HCT116 (cell line): ENCODE measurements at places on chromosomes 7 and 10. TPM values are rescaled to one million over a fixed set of nuclear protein-coding genes. Genes with fewer than 3 reads are reported as not detected.

DNA sequence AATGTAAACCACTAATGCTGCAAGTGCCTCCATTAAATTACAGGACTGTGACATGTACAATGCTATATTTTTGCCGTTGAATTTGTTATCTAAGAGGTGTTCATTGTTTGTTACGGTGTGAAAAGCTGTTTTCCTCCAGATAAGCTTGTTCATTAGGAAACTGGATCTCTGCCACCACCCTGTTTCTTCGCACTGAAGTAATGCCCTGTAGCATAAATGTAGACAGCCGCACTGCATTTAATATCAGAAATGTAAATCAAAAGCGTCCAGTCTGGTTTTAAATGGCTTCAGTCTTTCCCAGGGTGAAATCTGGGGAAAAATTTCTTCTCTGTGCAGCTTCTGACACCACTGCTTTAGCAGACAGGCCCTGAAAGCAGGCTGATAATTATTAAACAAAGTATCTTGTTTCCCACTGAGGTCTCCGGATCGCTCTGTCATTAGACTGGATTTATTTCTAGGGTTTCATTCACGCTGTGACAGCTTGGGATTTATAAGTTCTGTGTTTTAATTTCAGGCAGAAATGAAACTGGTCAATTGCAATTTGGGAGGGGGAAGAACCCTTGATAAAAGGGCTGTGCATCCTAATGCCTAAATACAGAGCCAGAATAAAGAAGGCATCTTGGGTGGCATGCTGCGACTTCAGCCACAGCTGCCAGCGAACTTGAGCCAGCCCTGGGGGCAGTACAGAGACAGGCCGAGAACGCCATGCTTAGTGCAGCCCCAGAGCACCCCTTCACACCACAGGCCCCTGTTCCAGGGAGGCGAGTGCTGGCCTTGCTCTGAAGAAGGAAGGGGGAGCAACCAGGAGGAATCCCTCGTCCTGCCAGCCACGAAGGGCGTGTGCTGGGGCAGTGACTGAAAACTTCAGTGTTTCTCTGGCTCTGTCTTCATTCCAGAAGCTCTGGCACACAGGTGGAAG lies 547.7 kb upstream of the GALNT17 start:
- DNase-seq: no peak

DNA sequence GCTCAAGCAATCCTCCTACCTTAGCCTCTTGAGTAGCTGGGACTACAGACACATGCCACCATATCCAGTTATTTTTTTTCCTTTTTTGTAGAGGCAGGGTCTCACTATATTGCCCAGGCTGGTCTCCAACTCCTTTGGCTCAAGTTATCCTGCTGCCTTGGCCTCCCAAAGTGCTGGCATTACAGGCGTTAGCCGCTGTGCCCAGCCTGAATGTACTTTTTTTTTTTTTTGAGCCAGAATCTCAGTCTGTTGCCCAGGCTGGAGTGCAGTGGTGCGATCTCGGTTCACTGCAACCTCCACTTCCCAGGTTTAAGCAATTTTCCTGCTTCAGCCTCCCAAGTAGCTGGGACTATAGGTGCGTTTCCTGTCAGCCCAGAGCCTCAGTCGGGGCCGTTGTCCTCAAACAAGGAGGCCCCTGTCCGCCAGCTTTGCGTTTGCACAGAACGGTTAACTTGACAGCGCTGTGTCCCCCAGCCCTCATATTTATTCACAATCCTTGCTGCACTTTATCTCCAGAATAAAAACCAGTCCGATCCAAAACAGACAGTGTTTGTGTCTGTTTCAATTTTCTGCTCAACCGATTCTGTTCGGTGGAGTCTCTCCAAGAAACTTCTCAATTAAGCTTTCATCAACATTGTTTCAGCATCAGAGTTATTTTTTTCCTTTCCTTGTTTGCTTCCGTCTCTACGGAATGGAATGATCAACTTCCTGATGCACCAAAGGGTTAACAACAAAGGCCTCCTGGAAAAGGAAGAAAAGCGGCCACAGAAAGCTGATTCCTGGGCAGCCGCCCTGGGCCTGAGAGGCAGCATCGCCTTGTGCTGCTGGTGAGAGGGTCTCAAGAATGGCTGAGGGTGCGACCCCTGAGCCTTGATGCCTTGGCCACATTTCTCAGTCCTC lies 64.5 kb downstream of the PDIA4 start:
- DNase-seq: no peak

- no peak for DNase-seq
Measured at GRCh38 chr7:5041047-5041446, 4.6 kb upstream of the RBAK start.

DNA sequence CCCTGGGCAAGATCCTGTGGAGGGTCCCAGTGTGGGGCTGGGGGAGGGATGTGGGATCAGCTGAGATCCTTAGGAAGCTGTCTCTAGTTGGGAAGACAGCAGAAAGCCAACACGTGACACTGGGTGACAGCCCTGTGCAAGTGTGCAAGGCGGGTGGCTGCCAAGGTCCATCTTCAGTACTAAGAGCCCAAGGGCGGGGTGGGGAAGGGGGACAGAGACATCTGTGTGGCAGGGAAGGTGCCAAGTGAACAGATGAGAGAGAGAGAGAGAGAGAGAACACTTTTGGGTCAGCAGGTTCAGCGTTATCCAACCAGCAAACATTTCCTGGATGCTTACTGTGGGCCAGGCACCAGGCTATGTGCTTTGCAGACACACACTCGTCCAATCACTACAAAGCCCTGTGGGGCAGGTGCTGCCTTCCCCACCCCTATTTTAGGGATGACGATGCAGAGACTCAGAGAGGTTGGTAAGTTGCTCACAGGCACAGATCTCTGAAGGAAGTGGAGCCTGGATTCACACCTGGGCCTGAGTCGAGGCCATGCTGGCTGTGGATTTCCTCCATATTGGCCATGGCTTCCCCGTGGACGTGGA lies 135.7 kb downstream of the GRK5 start:
- no peak for DNase-seq

DNA sequence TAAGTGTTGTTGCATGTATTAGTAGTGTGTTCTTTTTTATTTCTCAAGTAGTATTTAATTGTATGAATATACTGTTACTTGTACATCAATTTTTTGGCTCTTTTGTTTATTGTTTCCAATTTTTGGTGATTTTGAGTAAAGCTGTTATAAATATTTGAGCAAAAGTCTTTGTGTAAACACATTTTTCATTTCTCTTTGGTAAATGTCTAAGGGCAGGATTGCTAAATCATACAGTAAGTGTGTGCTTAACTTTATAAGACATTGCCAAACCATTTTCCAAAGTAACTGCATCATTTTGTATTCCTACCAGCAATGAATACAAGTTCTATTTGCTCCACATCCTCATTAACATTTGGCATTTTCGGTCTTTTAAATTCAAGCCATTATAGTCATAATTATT lies 92.8 kb downstream of the ICA1 start:
- DNase-seq: no peak

GRCh38 chr10:21030091-21030490 lies 133.0 kb upstream of the NEBL start:
- DNase-seq: no peak

GRCh38 chr10:103849212-103849877 lies 6.0 kb downstream of the SH3PXD2A start:
- no peak for DNase-seq

DNA sequence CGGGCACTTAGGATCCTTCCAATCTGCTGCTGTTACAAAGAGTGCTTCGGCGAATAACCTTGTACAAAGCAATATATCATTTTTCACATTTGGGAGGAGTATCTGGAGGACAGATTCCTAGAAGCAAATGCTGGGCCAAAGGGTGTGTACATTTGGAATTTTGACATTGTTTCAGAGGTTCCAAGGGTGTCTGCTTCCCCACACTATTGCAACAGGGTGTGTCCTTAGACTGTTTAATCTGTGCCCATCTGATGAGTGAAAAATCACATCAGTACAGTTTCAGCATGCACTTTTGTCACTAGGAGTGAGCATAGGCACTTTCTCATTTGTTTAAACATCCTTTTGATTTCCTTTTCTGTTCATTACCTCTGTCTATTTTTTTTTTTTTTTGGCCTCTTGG lies 8.6 kb upstream of the ELFN1 start:
- DNase-seq: no peak

GRCh38 chr10:29026802-29027580 lies 261.9 kb upstream of the LYZL1 start:
- DNase-seq: no peak

DNA sequence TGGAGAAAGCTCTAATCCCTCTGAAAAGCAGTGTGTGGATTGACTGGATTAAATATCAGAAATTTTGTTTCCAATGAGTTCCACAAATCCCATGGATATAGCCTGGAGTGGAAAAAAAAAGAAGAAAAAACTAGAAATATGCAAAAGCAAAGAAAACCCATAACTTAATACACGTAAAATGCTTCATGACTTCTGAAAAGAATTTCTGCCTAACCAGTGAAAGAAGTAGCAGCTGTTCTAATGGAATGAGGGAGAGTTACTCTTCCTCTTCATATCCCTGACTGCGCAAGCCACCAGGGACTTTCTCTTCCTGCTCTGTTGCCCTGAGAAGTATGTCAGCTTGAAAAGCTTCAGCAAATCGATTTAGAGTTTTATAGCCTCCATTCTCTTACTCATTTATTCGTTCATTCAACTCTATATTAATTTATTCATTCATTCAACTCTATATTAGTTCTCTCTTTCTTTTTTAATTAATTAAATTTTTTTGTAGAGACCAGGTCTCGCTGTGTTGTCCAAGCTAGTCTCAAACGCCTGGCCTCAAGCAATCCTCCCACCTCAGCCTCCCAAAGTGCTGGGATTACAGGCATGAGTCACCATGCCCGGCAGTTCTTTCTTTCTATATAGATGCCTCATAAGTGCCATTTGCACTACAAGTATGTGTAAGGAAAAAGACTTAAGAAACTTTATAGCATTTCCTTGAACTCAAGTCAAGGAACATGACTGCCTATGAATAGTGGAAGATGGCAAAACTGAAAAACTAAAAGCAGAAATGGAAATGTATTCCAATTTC lies 447.3 kb upstream of the NRP1 start:
- no peak for DNase-seq

- no peak for DNase-seq
Measured at GRCh38 chr10:124830445-124830844, 28.8 kb downstream of the ABRAXAS2 start.

GRCh38 chr7:13563680-13564079 lies 425.8 kb downstream of the ETV1 start:
- DNase-seq: no peak

DNA sequence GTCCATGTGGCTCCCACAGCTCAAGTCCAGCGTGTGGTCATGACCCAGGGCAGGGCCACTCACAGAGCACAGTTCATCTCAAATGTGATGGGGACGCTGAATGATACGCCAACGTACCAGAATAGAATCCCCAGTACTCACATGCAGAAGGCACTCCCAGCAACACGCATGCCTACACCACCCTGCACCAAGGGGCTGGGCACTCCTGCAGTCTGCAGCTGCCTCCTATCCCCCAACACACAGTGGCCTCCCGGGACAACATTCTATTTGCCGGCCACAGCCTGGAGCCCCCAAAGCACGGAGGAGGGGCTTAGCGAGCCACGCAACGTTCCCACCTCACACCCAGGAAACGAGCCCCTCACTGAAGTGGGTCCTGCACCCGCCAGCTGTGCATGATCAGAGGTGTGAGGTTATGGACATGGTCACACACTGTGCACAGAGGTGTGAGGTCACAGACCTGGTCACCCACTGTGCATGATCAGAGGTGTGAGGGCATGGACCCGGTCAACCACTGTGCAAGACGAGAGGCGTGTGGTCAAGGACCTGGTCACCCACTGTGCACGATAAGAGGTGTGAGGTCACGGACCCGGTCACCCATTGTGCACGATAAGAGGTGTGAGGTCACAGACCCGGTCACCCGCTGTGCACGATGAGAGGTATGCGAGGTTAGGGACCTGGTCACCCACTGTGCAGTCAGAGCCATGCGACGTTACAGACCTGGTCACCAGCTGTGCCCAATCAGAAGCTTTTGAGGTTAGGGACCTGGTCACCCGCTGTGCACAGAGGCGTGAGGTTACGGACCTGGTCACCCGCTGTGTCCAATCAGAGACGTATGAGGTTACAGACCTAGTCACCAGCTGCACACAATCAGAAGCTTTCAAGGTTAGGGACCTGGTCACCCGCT lies 182.8 kb downstream of the DIP2C start:
- no peak for DNase-seq

GRCh38 chr10:49751636-49752510 lies 10.2 kb downstream of the OGDHL start:
- DNase-seq: no peak

DNA sequence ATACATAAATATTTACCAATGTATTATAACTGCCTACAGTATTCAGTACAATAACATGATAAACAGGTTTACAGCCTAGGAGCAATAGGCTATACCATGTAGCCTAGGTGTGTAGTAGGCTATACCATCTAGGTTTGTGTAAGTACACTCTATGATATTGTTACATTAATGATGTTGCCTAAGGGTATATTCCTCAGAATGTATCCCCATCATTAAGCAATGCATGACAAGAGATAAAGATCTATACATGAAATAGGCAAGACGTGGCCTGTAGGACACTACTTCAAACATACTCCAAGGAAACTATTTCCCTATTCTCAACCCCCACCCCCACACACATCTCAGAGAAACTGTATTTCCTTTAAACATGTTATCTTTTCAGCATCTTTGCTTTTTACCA lies 15.3 kb upstream of the ADAM22 start:
- DNase-seq: no peak

GRCh38 chr10:131437556-131438475 lies 126.3 kb upstream of the TCERG1L start:
- no peak for DNase-seq

DNA sequence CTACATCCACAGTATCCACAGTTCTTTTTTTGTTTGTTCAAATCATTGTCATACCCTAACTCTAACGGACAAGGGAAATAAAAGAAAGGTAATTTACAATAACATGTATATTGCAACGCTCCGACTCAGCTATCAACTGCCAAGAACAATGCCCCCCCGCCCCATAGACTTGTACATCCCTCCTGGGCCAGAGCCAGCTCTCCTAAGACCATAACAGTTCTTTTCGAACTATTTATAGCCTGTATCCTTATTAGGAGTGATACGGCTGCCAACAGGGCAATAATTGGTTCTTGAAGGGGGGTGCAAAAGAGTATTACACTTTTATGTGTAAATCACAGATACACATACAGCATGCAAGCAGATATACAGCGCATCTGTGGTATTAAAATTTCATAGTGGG lies 495.7 kb downstream of the GALNT17 start:
- no peak for DNase-seq

- no peak for DNase-seq
Measured at GRCh38 chr7:79182283-79182682, 271.2 kb downstream of the MAGI2 start.

DNA sequence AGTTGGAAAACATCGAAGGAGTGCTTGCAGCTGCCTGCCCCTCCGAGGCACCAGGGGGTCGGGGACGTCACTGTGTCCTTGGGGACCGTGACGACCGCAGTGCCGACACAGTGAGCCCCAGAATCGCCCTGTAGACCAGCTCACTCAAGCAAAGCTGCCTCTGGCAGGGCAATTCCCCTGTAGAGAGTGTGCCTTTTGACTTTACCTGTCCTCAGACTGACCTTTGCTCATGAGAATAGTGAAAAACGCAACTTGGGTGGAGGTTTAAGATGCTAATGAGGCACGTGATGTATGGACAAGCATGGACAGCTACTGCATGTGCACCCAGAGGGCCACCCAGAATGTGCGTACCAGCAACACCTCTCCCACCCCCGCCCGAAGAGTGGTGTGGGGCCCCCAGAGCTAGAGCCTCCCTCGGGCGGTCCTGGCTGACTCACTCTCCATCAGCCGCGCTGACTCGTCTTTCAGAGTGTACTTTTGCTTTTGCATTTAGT lies 271.9 kb downstream of the ADARB2 start:
- DNase-seq: no peak

The CLCN1 gene
- 0.47 TPM for total RNA-seq

The MRLN gene
- not detected for total RNA-seq

The EN2 gene
- 0.32 TPM for total RNA-seq

The AKR1C4 gene
- not detected for total RNA-seq

The CCDC146 gene
- total RNA-seq: 6.3 TPM

The TMEM209 gene
- total RNA-seq: 35.8 TPM
